ENCODE measurements at places on chromosomes 1 and 21. TPM values are rescaled to one million over a fixed set of nuclear protein-coding genes. Genes with fewer than 3 reads are reported as not detected.
A peak's percentile ranks its signal among the peaks of the same experiment; 100 is the strongest.

RGSL1 gene
- not detected for total RNA-seq

DNA sequence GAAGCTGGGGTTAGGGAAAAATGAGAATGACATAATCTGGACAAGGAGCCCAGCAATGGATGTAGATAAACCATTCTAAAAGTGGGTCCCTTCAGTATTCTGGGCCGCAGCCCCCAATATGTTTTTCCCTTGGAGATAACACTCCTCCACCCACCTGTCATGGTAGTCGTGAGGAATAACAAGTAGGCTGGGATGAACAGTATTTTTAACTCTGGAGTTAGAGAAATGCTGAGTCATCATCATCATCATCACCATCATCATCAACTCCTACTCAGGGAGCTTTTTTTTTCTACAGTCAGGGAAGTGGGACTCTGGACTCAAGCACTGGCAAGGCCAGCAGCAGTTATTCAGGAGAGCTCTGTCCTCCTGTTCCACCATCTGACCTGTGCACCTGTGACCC, 12.8 kb downstream of the CADM3 start:
- peaks cover 27% of the 10 kb centered on the region for H3K4me1 ChIP-seq
- no peak overlapping the region for H3K4me3 ChIP-seq
- no peaks in the 10 kb centered on the region for H3K36me3 ChIP-seq
- peaks cover 6% of the 10 kb centered on the region for H3K27me3 ChIP-seq
- no peak for DNase-seq

PLA2G2A gene
- total RNA-seq, result not detected

GRCh38 chr1:150615346-150616201, 13.8 kb downstream of the ENSA start:
- no peaks in the 10 kb centered on the region for H3K27me3 ChIP-seq
- no peak overlapping the region for H3K4me3 ChIP-seq
- no peak for DNase-seq
- peaks cover 11% of the 10 kb centered on the region for H3K4me1 ChIP-seq
- H3K27ac ChIP-seq, result no peak overlapping the region

GRCh38 chr1:100481303-100481702, 56.6 kb upstream of the GPR88 start:
- no peak overlapping the region for H3K27ac ChIP-seq
- no peak overlapping the region for H3K4me3 ChIP-seq
- DNase-seq, result no peak
- peaks cover 28% of the 10 kb centered on the region for H3K4me1 ChIP-seq
- H3K27me3 ChIP-seq, result no peaks in the 10 kb centered on the region
- H3K36me3 ChIP-seq, result peaks cover 22% of the 10 kb centered on the region

- H3K4me1 ChIP-seq, result no peaks in the 10 kb centered on the region
- peaks cover 29% of the 10 kb centered on the region for H3K27me3 ChIP-seq
- no peak overlapping the region for H3K4me3 ChIP-seq
- no peak for DNase-seq
- no peaks in the 10 kb centered on the region for H3K36me3 ChIP-seq
- H3K27ac ChIP-seq, result no peak overlapping the region
Observed at GRCh38 chr1:3753656-3754454, 1.6 kb downstream of the CCDC27 start.

HSPA6 gene
- total RNA-seq, result not detected

GRCh38 chr1:50901872-50902271, 58.2 kb downstream of the FAF1 start:
- H3K27ac ChIP-seq, result no peak overlapping the region
- H3K4me1 ChIP-seq, result no peaks in the 10 kb centered on the region
- no peak overlapping the region for H3K4me3 ChIP-seq
- no peak for DNase-seq

GRCh38 chr21:38181096-38181495, 75.7 kb upstream of the KCNJ15 start:
- H3K27ac ChIP-seq, result no peak overlapping the region
- DNase-seq, result no peak
- no peak overlapping the region for H3K4me3 ChIP-seq
- H3K27me3 ChIP-seq, result no peaks in the 10 kb centered on the region
- H3K4me1 ChIP-seq, result no peaks in the 10 kb centered on the region

- no peak overlapping the region for H3K27ac ChIP-seq
- H3K27me3 ChIP-seq, result peaks cover 16% of the 10 kb centered on the region
- no peaks in the 10 kb centered on the region for H3K4me1 ChIP-seq
- H3K36me3 ChIP-seq, result no peaks in the 10 kb centered on the region
- DNase-seq, result no peak
- H3K4me3 ChIP-seq, result no peak overlapping the region
Observed at GRCh38 chr1:215032911-215033526, 49.5 kb upstream of the KCNK2 start.

- H3K36me3 ChIP-seq, result no peaks in the 10 kb centered on the region
- peaks cover 6% of the 10 kb centered on the region for H3K27me3 ChIP-seq
- no peak overlapping the region for H3K27ac ChIP-seq
- no peak for DNase-seq
- no peak overlapping the region for H3K4me3 ChIP-seq
Observed at GRCh38 chr1:27666791-27667254, 5.2 kb downstream of the IFI6 start.

DNA sequence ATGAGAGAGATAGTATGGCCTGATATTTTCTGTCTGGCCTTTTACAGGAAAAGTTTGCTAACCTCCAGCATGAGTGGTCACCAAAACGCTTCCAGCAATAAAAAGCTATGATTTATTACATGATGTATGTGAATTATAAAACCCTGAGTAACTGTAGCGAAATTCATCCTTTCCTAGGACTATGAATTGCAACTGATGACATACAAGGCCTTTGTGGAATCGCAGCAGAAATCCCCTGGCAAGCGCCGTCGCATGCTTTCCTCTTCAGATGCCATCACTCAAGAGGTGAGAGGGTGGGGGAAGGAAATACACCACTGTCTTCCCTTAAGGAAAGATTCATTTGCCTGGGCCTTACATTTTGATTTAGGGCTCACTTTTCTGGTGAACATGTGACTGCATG, 117.9 kb downstream of the MACF1 start:
- no peaks in the 10 kb centered on the region for H3K4me1 ChIP-seq
- no peak overlapping the region for H3K4me3 ChIP-seq
- H3K36me3 ChIP-seq, result peaks cover 3% of the 10 kb centered on the region
- DNase-seq, result no peak
- H3K27ac ChIP-seq, result no peak overlapping the region

TIE1 gene
- total RNA-seq, result 2.2 TPM

GRCh38 chr1:155071701-155072100, 6.9 kb upstream of the EFNA3 start:
- no peak for DNase-seq
- H3K27ac ChIP-seq, result peak overlapping the region; percentile 86
- H3K36me3 ChIP-seq, result no peaks in the 10 kb centered on the region
- peaks cover 25% of the 10 kb centered on the region for H3K27me3 ChIP-seq

NPR1 gene
- total RNA-seq, result 0.93 TPM

GRCh38 chr21:28193189-28193588, 799.5 kb downstream of the LTN1 start:
- no peak overlapping the region for H3K27ac ChIP-seq
- H3K4me3 ChIP-seq, result no peak overlapping the region
- DNase-seq, result no peak
- H3K4me1 ChIP-seq, result no peaks in the 10 kb centered on the region
- no peaks in the 10 kb centered on the region for H3K27me3 ChIP-seq

DNA sequence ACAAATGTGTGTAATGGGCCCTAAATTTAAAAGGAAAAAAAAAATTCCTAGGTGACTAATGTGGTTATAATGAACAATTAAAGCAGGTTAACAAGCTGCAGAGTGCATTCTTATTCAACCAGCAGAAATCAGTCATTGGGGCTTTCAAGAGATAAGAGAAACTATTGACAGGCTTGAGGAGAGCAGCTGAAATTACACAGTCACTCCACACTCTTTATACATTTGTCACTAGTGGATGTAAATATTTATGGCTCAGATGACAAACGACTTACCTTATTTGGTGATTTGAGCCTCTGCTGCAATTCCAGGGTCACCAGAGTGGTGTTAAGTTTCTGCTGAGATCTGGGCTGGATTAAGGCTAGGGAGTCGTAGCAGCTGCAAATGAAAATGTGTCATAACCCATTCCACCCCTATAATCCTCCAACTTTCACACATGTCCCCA, 896.3 kb downstream of the TTLL7 start:
- no peak overlapping the region for H3K4me3 ChIP-seq
- H3K36me3 ChIP-seq, result no peaks in the 10 kb centered on the region
- peaks cover 20% of the 10 kb centered on the region for H3K4me1 ChIP-seq

DNA sequence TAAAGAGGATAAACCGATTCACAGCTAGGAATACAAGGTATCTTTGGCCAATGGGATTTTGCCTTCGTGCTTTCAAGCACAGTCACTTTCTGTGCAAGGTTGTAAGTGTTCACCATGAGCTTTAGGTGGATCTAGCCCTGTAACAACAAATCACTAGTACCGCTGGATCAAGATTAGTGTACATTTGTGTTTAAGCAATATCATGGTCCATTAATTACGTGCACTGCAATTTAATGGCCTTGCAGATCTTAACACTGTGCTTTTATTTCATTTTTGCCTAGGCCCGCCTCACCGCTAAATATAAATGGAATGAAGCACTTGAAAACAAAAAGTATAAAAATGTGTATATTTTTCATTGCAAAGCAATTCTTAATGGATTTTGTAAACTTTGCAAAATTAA, 461.1 kb downstream of the DSCAM start:
- H3K36me3 ChIP-seq, result no peaks in the 10 kb centered on the region
- peaks cover 22% of the 10 kb centered on the region for H3K27me3 ChIP-seq
- H3K4me3 ChIP-seq, result no peak overlapping the region
- H3K27ac ChIP-seq, result no peak overlapping the region
- no peak for DNase-seq

DNA sequence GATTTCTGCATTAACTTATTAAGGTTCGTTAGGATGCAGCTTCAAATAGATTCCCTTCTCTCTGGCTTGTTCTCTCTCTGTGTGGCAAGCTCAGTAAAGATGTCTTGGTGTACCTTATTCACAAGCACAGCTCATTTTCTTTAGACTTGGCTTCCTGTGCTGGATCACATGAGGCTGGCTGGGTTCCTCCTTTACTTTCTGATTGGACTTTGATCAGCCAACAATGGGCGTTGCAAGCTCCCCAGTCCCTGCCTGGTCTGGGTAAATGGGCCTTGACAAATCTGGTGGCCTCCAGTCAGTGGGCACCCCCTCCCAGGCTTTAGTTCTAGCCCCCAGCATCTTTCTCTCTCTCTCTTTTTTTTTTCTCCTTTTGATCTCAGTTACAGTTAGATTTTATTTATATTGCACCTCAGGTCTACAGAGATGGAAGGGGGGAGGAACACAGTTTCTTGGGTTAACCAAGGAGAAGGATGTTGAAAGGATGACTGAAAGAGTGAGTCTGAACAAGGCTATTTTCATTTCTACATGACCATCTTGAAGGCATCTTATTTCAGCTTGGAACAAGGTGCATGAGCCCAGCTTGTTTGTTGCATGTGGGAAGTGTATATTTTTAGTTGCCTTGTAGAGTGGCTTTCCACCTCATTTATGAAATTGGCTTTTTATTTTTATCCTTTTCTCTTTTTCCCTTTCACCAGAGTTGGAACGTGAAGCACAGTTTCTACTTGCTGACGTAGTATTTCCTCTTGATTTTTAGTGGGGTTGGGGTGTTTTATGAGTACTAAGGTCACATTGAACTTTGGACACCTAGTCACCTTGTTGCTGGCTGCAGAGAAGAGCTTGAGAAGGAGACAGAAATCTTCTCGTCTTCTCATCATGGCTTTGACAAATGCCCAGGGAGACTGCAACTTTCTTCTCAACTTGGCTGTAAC, 77.1 kb downstream of the PBX1 start:
- no peak for DNase-seq
- H3K27ac ChIP-seq, result peak overlapping the region; percentile 75

DNA sequence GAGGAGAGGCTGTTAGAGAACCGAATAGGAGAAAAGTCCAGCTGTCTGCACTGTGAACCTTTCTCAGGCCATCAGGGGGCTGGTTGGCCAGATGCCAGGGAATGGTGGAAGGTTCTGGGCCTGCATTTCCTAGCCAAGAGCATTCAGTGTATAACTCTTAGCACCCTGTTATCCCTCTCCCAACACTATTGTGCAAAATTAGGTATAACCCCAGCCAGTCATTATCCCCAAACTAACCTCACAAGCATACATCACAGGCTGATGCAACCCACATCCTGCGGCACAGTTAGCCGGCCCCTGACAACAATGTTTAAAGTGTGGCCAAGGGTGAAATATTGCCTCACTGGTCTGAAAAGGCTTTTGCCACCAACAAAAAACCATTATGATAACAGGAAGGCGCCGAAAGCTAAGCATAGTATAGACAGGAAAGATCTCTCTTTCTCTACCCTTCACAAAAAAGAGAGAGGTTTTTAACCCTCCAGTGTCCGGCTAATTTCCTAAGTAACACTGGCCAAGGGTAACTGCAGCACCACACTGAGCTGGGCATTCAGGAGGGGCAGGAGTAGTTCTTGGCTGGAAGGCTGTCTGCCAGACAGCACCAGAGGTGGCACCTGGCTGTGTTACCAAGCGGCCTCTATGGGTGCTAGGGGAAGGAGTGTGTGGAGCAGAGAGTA, 77.3 kb upstream of the BCAR3 start:
- peaks cover 50% of the 10 kb centered on the region for H3K4me1 ChIP-seq
- peak overlapping the region; percentile 68 for H3K27ac ChIP-seq
- no peak for DNase-seq
- no peaks in the 10 kb centered on the region for H3K27me3 ChIP-seq
- H3K36me3 ChIP-seq, result peaks cover 3% of the 10 kb centered on the region
- no peak overlapping the region for H3K4me3 ChIP-seq

DNA sequence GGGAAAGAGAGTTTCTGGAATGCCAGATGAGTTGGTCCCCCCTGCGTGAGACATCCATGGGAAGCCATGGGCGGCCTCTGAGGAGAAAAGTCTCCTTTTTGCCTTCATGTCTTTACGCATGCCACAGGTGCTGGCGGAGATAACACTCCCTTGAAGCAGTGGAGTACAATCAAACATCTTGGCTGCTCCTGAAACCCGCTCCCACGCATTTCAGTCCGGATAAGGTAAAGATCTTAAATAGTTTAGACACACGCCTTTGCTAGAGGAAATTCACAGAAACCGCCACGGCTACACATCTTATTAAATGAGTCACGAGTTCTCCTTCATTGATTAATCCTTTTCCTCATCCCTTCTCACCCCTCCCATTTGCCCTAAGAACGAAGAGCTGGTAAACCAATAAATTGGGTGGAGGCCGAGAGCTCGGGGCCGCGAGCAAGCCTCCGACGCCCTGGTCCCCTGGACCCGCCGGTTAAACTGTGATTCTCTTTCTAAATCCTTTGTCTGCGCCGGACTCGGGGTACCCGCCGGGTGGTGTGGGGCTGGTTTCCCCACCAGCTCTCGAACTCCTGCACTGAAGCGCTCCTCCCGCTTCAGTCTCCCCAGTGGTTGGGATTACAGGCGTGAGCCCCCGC, 6.6 kb upstream of the ZNF669 start:
- peaks cover 11% of the 10 kb centered on the region for H3K36me3 ChIP-seq
- peak overlapping the region; percentile 89 for H3K4me3 ChIP-seq
- H3K27ac ChIP-seq, result peak overlapping the region; percentile 54
- DNase-seq, result no peak
